ENCODE measurements at places on chromosomes 3 and 15.

GRCh38 chr3:29291982-29292363 lies 11.1 kb downstream of the RBMS3 start:
- DNase-seq = no peak

GRCh38 chr3:43256714-43257461 lies 29.5 kb upstream of the SNRK start:
- DNase-seq = no peak

- no peak for DNase-seq
Measured at GRCh38 chr15:101100593-101101442, 151.0 kb downstream of the CHSY1 start.

DNA sequence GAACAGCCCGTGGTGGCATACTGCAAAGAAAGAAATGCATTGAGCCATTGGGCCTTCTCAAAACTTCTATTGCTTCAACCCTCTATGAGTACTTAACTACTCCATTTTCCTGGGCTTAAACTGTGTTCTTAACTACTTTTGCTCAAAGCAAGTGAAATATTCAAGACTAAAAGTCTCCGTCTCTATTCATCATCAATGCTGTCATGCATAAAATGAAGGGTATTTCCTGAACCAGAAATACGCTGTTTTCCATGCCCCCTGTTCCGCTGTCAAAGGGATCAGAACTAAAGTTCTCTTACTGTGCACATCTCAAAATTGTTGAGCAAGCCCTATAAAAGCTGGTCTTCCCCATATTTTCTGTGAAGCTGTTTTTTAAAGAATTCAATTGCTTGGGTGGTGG lies 20.3 kb downstream of the SIAH2 start:
- no peak for DNase-seq

DNA sequence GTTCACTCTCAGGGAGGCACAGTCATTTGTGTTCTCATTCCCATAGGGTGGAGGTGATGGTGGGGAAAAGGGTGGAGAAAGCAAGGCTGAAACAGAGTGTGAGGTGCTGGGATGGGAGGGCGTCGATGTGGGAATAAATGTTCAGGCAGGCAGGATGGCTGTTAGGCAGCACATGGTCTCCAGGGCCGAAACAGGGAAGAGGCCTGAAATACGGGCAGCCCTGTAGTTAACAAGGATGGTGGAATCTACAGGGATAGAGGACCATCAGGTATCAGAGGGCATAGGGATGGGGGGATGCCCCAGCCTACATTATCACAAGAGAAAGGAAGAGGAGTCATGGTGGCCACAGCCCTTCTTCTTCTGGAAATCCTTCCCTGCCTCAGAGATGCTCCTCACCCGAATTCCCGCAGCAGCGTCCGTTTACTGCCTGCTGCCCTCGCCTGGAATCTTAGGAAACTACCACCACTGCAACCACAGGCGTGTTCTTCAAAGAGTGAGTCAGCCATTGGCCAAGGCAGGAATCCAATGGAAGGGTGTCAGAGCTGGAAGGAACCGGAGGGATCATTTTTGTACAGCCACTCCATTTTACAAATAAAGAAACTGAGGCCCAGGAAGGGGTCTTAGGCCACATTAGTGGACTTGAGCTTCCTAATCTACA lies 49.7 kb upstream of the POMGNT2 start:
- peak; percentile 44 for DNase-seq

GRCh38 chr15:43153269-43153668 lies 19.9 kb downstream of the TMEM62 start:
- no peak for DNase-seq

DNA sequence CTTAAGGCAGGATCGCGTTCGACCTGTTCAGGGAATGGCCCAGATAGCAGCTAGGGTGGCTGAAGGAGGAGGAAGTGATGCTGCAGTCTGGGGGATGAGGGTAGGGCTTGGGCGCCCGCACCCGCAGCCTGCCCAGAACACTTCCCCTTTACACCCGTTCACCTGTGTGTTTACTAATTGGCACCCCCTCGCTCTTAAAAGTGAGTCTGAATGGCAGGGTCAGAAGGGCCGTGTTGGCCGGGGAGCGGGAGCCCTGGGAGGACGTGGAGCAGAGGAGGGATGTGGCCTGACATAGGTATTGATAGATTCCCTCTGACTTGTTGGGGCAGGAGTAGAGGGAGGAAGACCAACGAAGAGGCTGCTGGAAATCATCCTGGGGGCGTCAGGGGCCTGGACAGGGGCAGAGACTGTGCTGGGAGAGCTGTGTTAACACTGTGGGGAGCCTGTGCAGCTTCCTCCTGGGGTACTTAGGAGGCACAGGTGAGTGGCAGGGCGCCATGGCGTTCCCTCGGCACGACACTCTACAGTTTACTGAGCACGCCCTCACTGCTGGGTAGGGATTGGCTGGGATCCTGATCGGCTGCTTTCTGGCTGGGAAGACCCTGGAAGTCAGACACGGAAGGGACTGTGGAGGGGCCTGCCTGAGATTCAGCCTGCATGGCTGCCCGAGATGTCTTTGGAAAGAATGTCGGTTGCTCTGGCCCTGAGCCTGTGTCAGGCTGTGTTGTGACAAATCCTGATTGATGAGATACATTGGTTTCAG lies 51.7 kb downstream of the SLC6A6 start:
- DNase-seq = no peak

DNA sequence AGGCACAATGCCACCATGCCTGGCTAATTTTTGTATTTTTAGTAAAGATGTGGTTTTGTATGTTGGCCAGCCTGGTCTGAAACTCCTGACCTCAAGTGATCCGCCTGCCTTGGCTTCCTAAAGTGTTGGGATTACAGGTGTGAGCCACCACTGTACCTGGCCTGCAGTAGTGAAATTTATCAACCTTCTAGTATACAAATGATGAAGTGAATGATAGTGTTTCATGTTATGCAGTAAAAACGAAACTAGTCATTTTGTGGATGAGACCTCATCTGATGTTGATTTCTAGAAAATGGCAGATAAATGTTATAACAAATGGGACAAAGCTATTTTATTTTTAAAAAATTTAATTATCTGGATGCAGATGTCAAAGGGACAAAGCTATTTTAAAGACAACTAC lies 32.9 kb downstream of the NXPE3 start:
- DNase-seq = no peak

- no peak for DNase-seq
Measured at GRCh38 chr15:85453144-85453872, 72.9 kb downstream of the AKAP13 start.

DNA sequence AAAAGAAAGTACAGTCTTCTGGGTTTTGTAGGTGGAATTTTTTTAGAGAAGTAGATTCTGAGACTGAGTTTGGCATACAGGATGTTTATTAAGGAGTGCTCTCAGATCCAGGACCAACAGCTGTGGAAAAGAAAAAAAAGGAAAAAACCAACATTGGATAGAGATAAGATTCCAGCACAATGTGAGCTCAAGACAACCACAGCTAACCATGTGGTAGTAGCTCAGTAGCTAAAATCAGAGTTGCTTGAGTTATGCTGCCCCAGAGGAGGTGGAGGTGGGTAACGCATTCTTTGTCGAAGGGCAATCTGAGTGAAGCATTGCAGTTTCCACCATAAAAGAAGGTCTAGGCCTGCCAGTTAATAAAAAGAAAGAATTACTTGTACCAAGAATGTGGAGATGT lies 904.3 kb downstream of the NSUN3 start:
- no peak for DNase-seq

DNA sequence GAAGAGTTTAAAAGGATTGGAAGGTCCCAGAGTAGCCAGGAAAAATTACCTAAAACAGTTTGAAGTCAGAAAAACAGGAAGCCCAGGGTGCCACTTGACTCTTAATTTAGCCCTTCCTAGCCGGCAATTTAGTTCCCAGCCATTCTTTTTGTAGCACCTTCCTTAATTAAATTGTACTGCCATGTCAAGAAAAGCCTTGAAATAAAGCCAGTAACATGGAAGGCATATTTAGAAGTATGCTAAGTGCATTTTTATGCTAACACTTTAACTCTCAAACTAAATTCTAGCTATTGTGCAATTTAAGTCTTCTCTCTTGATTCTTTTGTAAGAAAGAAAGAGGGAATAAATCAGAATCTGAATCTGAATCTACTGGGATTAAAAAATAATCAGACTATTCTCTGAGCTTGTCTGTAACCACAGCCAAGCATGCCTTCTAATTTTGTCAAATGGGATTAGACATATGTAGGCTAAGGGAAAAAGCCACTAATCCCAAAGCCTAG lies 43.2 kb downstream of the MAP3K13 start:
- DNase-seq = no peak
